ENCODE measurements at places on chromosomes 6 and 20.

- DNase-seq, result no peak
Measured at GRCh38 chr6:142728364-142728763, 216.6 kb downstream of the HIVEP2 start.

DNA sequence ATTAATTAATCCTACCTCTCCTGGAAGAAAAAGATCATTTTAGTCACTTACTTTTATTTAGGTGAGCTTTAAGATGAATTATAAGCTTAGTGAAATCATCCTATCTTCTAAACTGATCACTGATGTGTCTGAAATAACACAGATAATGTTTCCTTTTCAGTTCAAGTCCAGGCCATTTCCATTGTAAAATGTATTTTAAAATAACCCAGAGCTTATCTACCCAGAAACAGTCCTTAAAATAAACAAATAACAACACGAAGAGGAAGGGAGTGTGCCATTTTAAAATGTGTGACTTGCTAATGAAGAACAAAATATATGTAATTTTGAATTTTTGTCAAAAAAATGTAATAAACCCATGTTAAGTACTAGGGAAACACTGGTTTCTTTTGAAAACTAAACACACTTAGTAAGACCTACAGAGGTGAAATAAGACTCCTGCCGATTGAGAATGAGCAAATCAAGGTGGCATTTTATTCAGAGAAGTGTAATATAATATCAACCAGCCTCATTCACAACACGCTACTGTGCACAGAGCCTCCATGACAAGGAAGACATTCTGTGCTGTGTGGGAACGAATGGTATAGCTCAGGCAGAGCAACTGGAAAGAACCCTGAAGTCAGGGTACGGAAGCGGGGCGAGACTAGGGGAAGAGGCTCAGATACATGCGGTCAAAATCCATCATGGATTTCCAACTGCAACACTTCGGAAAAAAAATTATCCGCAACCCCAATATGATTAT lies 7.7 kb downstream of the LRP11 start:
- DNase-seq, result no peak

DNA sequence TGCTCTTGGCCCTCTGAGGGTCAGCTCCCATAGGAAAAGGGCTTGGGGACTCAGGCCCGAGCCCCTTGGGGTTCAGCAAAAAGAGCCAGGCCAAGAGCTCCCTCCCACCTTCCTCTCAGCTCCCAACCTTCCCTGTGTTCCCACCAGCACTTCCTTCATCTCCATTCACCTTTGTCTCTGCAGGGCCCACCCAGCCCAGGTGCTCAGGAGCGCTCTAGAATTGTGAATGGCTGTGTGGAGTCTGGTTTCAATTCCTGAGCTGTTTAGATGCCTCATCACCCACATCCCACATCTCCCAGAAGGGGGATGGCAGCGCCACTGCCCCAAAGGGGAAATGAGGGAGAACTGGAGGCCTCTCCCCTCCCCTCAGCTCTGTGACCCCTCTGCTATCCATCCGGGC lies 7.7 kb downstream of the GRM4 start:
- DNase-seq, result no peak

DNA sequence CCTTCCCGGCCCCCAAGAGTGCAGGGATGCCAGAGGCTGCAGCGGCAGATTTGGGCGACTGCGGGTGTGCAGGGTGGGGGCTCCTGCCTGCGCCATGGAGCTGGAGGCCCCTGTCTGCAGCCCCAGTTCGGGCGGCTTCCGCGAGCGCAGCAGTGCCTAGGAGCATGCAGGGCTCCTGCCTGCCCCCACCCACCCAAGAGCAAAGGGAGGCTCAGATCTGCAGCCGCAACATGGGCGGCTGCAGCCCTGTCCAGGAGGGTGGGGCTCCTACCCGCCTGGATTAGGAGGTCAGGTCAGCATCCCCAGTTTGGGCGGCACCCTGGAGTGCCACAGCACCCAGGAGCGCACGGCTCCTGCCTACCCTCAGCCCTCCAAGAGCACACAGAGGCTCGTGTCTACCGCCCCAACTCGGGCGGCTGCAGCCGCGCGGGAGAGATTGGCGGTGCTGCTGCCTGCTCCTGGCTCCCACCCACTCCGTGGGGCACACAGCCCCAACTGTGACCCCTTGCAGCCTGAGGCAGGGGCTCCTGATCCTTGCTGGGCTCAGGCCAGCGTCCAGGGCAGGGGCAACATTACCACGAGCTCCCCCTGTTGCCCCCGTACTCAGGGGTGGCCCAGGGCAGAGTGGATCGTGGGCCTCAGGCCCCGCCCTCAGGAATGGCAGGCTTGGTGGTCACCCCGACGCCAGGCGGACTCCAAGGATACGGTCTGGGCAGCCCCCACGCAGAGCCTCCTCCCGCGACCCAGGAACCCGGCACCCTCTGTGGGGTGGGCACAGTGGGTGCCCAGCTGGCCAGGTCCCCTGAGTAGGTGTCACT lies 55.5 kb upstream of the UNC93A start:
- no peak for DNase-seq

GRCh38 chr20:51431321-51431720 lies 111.2 kb downstream of the NFATC2 start:
- no peak for DNase-seq

- no peak for DNase-seq
Measured at GRCh38 chr6:45558858-45559257, 181.1 kb upstream of the SUPT3H start.

DNA sequence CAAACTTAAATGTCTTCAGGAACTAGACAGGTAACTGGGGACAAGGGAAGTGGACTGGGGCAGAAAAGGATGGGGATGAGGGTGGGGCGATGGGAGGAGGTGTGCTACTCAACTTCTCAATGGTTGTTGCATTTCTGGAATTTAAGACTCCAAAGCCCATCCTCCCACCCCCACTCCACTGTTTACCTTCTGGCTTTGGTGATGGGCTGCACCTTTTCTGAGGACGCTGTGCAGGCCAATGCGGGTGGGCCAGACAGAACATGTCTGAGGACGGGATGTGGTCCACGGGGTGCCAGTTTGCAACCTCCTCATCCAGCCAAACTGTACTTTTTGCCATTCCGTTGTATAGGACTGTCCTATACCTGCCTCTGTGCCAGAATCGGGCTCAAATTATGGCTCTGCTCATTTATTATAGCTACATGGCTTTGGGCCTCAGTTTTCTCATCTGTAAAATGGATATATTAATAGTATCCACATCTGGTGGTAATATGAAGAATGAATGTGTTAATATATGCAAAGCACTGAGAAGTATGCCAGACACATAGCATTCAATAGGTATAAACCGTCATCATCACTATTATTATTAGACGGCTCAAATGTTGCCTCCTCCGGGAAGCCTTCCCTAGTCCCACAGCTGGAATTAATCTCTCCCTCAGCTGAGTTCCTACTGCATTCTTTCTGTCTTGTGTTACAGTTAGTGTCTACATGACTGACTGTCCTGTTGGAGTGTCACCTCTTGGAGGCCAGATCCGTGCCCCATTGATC lies 31.0 kb upstream of the VEGFA start:
- no peak for DNase-seq

DNA sequence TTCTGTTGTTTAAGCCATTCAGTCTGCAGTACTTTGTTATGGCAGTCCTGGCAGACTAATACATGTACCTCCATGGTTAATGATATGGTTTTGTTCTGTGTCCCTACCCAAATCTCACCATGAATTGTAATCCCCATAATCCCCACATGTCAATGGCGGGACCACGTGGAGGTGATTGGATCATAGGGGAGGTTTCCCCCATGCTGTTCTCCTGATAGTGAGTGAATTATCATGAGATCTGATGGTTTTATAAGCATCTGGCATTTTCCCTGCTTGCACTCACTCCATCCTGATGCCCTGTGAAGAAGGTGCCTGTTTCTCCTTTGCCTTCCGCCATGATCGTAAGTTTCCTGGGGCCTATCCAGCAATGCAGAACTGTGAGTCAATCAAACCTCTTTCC lies 57.5 kb upstream of the NT5E start:
- no peak for DNase-seq

GRCh38 chr6:70790483-70791224 lies 123.0 kb downstream of the SMAP1 start:
- no peak for DNase-seq

GRCh38 chr20:63381781-63382431 lies 20.8 kb upstream of the CHRNA4 start:
- DNase-seq, result no peak

DNA sequence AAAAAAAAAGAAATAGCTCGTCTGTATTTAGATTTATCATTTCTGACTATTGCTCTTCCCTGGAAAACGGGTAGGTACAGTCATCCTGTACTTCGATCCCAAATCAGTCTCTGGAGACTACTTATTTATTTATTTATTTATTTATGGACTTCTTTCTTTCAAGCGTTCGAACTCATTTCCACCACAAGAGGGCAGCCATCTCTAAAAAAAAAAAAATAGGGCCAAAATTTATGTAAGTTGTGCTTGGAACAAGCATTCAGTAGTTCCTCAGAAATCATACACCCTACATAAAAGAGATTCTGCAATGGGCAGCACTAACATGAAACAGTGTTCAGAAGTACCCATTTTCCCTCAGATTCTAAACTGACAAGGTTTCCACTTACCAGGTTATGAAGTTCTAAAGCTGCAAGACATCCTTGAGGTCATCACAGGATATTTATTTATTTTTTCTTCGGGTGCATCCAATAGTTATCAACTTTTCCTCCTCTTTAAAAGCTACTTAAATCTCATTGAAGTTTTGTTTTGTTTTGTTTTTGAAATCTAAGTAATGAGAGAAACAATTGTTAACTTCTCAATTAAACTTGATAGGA lies 1.9 kb upstream of the BMP2 start:
- no peak for DNase-seq

GRCh38 chr20:16541226-16541625 lies 32.0 kb downstream of the KIF16B start:
- no peak for DNase-seq

GRCh38 chr6:42693725-42694323 lies 28.6 kb downstream of the PRPH2 start:
- DNase-seq, result peak; percentile 11
